Fibroblast of the conjunctiva (primary cell): ENCODE measurements at places on chromosomes 13 and 19.

- DNase-seq: no peak
Measured at GRCh38 chr13:23505007-23505406, 65.2 kb upstream of the TNFRSF19 start.

DNA sequence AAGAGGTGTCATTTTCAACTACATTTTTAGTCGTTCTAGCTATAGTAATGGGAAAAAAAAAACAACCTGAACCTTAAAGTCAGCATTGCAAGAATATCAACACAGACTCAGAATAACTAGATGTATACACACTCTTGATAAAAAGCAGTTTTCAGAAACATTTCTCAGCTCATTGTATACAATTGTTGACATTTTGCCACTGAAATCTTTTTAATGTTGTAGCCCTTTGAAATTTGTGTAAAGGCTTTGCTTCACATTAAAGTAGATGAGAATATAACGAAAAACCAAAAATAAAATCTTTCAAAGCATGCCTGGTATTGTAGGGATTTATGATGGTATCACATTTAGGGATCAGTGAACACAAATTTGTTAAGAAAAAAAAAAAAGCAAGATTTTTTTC, 87.2 kb upstream of the SLC10A2 start:
- no peak for DNase-seq

DNA sequence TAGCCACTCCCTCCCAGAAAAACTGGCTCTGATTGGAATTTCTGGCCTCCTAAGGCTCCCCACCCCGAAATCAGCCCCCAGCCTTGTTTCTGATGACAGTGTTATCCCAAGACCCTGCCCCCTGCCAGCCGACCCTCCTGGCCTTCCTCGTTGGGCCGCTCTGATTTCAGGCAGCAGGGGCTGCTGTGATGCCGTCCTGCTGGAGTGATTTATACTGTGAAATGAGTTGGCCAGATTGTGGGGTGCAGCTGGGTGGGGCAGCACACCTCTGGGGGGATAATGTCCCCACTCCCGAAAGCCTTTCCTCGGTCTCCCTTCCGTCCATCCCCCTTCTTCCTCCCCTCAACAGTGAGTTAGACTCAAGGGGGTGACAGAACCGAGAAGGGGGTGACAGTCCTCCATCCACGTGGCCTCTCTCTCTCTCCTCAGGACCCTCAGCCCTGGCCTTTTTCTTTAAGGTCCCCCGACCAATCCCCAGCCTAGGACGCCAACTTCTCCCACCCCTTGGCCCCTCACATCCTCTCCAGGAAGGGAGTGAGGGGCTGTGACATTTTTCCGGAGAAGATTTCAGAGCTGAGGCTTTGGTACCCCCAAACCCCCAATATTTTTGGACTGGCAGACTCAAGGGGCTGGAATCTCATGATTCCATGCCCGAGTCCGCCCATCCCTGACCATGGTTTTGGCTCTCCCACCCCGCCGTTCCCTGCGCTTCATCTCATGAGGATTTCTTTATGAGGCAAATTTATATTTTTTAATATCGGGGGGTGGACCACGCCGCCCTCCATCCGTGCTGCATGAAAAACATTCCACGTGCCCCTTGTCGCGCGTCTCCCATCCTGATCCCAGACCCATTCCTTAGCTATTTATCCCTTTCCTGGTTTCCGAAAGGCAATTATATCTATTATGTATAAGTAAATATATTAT, 6.1 kb downstream of the FOSB start:
- DNase-seq: no peak

DNA sequence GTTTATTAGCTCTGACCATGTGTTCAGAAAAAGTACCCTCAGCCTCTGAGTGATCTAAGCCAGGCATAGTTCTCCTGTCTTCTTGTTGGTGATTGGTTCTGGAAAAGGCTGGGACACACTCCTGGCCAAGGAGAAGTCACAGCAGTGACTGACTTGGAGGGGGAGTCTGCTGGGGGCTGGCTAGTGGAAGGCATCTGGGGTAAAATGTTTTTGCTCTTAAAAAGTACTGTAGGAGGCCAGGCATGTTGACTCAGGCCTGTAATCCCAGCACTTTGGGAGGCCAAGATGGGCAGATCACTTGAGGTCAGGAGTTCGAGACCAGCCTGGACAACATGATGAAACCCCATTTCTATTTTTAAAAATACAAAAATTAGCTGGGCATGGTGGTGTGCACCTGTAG, 21.7 kb downstream of the FAM187B start:
- no peak for DNase-seq

DNA sequence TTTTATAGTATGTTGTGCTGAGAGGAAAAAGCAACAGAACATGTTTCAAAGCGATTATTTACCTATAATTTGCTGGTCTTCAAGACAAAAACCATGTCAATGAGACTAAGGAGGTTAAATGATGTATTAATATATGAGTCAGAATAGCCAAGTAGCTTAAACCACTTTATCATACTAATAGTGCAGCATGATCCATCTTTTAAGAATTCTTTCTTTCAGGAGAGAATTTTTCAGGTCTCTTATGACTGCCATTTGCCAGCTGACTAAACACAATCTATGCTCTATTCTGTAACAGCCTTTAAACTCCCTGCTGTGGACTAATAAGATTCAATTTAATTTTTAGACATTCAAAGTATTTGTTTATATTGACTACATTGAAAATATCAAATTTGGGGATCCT, 93.7 kb downstream of the TRPC4 start:
- DNase-seq: no peak

DNA sequence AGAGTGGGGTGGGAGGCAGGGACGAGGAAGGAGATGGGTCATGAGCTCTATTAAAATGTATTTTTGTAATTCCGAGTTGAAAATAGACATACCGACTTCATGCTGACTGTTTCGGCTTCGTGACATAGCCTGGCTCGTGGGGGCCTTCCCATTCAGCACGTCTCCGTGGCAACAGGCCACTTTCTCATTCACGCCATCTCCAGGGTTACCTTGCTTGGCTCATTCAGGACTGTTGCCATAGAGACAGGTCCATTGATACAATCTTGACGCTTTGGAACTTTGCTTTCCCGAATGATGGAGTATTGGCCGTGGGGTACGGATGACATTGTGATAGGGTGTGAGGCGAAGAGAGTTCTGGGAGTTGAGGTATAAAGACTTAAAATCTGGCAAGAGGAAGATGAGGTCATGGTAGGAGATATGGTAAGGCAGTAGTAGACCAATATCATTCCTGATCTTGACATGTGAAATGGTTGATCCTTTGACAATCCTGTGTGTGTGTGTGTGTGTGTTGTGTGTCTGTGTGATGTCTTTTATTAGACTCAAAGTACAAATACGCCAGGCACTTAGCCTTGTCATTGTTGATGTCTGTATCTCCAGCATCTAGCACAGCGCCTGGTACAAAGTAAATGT, 97.3 kb downstream of the CACNA1A start:
- no peak for DNase-seq

DNA sequence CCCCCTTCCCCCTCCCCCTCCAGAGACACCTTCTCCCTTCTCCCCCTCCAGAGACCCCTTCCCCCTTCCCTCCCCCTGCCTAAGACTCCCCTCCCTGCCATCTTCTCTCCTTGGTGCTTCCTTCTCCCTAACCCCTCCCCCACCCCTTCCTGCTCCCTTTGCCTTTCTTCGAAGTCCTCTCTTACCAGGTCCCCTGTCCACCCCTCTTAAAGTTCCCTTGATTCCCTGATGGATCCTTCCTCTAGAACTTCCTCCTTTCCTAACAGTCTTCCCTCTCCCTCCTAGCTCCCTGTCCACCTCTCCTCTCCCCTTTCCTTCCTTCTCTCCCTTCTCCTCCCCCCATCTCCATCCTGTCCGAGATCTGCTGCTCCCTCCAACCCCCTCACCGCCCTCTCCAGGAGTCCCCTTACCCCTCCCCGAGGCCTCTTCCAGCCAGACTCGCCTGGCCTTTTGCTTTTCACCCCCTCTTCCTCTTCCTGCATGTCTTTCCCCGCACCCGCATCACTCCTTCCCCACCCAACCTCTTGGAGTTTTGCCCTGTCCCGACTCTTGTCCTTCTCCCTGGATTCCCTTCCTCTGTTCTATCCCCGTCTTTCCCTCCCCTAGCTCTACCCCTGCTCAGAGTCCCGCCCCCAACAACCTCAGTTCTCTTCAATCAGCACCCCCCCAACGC, 3.1 kb downstream of the TNFSF9 start:
- no peak for DNase-seq
